Activated T-helper 1 cell treated with anti-CD3 and anti-CD28 coated beads, Interleukin-2, amount 50 U/mL, for 16 hours (primary cell): ENCODE measurements at places on chromosomes 2 and 18.

DNA sequence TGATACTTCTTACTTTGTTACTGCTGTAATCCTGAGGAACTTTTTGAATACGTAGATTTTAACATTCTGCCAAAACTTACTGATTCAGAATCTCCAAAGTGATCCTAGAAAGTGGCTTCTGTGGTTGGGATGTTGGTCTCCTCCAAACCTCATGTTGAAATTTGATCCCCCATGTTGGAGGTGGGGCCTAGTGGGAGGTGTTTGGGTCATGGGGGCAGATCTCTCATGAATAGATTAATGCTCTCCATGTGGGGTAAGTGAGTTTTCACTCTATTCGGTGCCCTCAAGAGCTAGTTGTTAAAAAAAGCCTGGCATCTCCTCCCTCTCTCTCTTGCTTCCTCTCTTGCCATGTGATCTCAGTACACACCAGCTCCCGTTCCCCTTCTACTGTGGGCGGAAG is 329.9 kb downstream of the HRH4 start:
- DNase-seq = no peak

- DNase-seq = no peak
Measured at GRCh38 chr2:213545964-213546475, 261.8 kb downstream of the SPAG16 start.

DNA sequence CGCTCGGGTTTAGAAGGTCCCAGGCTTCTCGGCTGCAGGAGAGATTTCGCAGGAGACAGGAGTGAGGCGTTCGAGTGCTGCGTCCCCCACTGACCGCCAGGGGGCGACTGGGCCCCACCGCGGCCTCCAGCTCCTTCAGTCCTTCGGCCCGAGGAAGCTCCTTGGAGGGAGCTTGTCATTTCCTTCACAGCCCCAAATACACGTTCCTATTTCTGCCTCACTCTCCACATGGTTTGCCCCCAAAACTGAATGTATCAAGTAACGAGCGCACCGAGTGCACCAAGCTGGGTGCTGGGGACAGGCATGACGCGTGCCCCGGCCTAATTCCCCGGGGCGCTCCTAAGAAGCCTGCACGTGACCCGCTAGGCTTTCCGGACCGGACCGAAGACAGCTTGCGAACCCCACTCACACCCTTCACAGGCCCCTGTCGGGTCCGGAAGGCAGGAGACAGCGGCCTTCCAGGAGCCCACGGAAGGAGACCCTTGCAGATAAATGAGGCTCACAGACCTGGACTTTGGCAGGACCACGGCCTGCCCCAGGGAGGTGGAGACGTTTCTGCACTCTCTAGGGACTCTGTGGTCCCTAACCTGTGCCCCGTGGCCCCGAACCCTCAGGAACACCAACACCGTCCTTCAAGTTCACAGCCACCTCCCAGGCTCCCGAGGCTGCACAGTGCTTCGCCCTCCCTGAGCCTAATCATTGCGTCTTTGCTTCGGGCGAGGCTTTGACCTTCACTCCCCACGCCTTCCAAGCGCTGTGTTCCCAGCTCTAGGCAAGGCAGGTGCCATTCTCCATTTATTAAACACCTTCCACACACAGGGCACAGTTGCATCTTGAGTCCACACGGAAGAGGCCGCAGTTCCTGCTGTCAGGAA is 13.0 kb upstream of the FAHD2A start:
- no peak for DNase-seq

DNA sequence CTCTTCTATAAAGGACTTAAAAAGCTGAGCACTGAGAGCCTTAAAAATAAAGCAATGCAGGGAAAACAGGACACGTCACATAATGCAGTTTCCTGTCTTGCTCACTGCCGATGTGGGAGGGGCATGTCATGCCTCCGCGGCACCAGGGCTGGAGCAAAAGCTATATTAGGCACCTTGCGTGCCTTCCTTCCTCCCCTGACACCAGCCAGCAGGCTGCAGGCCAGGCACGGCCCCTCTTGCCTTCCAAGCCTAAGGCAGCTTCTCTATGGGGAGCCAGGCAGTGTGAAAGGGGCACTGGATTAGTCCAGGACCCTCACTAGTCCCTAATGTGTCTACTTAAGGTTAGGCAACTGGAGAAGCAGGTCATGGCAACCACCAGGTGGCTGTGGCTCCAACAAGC is 26.3 kb downstream of the MRPL35 start:
- DNase-seq = no peak

- DNase-seq = no peak
Measured at GRCh38 chr2:223758131-223758840, 79.1 kb downstream of the AP1S3 start.

- no peak for DNase-seq
Measured at GRCh38 chr2:194126418-194126817, 1530.6 kb upstream of the SLC39A10 start.

- DNase-seq = no peak
Measured at GRCh38 chr2:29000956-29001355, 19.9 kb downstream of the TOGARAM2 start.

GRCh38 chr2:7572450-7572849 is 655.2 kb downstream of the RNF144A start:
- DNase-seq = no peak

GRCh38 chr18:13913205-13913604 is 2.1 kb downstream of the MC2R start:
- DNase-seq = no peak

DNA sequence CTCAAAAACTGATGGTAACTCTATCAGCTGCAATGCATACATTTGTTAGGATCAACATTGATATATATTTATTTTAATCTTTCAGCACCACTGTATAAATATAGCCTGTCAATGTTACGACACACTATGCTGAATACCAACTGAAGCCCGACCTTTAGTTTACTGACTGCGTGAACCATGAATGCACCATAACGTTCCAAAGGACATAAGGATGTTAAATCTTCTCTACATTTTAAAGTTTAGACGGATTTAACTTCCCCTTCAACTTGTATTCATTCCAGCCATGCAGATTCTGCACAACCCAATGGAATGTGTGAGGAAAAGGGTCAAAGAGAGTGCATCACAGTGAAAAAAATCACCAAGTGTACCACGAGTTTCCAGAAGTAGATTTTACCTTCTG is 489.5 kb downstream of the IRS1 start:
- no peak for DNase-seq

GRCh38 chr2:216399621-216400020 is 12.7 kb upstream of the SMARCAL1 start:
- no peak for DNase-seq

- DNase-seq = no peak
Measured at GRCh38 chr2:119144806-119145205, 13.7 kb downstream of the C1QL2 start.

DNA sequence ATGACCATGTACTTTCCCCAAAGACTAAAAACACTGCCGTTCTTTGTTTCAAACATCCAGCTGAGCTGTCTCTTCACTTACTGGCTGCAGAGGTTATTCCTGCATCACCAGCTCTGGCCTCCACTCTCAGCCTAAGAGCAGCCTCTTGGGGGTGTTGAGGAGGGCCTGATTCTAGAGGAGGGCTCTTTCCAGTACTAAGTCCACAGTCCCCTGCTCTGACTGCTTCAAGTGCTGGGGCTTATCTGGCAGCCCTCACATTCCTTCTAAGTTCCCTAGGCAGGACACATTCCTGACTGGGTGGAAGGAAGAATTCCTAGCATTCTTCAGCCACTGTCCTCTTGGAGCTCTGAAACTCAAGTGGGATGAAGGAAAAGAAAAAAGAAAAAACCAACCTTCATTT is 32.9 kb upstream of the EHBP1 start:
- no peak for DNase-seq

GRCh38 chr2:95385570-95385984 is 16.9 kb upstream of the FAHD2A start:
- DNase-seq = no peak

DNA sequence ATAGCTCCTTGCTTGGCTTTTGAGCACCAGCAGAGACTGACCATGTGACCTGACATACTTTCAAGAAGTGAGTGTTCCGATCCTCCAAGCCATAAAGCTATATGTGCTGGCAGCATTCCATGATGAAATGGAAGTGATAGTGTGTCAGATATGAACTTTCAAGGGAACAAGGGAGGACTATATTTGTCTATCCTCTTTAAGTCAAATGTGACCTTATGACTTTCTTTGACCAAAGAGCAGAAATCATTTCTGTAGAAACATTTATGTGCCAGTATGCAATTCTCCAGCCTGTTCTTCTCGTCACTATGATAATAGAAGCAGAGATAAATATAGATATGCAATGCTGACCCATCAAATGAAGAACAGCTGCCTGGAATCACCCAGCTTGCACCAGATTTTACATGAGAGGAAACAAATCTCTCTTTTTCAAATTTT is 14.4 kb downstream of the HYCC2 start:
- no peak for DNase-seq

- DNase-seq = no peak
Measured at GRCh38 chr2:201939453-201939941, 94.2 kb upstream of the FZD7 start.

- no peak for DNase-seq
Measured at GRCh38 chr18:79497638-79498081, 101.9 kb downstream of the NFATC1 start.

GRCh38 chr2:110157153-110157793 is 41.7 kb upstream of the MALL start:
- no peak for DNase-seq

GRCh38 chr2:231241755-231242507 is 43.5 kb downstream of the ARMC9 start:
- DNase-seq = no peak

DNA sequence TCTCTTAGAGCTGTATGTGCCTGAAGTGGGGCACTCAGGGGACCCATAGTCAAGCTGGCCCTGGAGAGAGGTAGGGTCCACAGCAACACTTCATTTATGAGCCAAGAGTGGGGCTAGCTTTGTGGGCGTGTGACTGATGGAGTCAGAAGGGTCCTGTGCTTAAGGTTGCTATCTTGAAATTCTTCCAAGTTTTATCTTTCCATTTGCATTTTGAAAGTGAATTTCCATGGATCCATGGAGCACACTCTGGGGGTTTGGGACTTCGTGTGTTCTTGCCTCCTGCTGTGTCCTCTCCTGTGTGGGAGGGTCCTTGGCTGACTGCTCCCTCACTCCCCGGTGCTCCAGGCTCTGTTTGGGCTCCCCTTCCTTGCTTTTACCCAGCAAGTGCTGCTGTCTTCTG is 50.8 kb downstream of the FHOD3 start:
- no peak for DNase-seq

DNA sequence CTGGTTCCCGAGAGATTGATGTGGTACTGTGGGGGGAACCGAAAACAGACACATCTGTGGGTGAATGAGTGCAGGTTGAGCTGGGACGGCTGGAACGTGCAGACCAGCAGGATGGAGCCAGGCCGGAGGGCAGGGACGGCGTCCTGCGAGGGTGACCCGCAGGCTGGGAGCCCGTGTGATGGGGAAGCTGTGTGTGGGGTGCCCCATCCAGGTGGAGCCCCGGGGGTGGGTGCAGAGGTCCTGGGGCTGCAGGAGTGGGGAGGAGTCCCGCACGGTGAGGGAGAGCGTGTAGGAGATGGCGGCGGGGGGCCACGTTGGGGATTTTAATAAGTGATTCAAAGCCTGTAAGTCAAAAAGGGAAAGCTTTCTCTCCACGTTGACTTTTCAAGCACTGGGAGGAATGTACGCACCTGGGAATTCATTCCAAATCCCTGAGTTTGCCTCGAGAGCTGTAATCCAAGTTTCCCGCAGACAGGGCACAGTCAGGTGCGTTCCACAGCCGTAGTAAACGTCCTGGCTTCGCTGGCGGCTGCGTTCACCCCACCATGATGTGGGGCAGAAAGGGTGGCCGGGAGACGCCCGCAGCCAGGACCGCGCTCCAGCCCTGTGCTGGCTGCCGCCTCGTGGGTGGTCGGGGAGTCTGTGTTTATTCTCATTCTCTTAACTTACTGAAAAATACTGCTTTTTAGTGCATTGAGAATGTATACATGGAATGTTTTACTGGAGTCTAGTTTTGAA is 54.0 kb downstream of the NFATC1 start:
- no peak for DNase-seq

DNA sequence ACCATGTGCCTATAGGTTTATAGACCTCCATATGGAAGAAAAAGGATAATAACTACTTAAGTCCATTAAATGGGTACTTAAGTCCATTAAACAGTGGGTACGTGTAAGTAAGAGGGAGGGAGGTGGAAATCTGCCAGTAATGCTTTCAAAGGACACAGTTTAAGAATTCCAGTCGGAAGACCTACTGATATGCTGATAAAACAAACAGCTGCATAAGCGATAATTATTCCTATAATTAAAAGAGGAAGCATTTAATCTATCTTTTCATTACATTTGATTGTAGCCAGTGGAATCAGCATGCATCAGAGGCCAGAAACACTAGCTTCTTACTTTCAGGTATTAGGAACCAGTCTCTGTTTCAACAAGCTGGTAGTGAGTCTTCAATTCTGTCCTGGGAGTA is 96.4 kb upstream of the DDX18 start:
- DNase-seq = no peak

DNA sequence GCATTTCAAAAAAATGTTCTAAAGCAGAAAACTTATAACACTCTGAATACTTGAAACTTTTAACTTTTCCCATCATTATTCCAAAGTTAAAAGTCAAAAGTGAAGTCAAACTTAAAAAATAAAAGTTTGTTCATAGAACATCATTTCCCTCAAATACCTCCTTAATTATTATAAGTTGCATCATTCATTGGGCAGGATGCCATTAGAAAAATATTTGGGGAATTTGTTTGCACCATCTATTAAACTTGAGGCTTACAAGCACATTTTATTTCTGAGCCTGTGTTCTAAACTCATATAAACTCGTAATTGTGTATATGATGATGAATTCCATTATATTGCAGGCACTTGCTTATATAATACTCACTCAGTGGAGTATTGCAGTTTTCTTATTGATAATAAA is 588.0 kb upstream of the NRXN1 start:
- no peak for DNase-seq

DNA sequence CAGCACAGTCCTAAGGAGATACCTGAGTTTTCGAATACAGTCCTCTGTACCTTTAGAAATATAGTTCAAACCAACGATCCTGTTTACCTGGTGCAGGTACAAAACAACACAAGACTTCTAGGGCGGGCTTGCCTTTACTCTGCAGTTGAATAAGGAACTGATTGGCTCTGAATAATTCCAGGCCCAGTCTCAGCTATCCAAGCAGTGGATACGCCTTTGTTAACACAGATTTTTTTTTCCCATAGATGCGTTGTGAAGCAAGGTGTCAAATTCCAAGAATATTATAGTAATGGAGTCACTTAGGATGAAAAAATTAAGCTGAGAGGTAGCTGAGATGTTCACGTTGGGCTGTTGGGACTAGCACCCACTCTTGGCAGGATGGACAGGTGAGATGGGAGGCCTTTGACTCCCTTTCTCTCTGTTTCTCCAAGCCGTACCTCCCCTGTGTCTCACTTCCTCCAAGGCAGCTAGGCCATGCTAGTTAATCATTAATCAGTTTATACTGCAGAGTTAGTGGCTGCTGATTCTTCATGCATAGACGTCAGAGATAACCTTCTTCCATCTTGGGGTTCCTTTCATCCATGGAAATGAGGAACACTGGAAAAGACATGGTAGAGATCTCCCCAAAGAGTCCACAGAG is 380.8 kb upstream of the ACVR2A start:
- DNase-seq = no peak

DNA sequence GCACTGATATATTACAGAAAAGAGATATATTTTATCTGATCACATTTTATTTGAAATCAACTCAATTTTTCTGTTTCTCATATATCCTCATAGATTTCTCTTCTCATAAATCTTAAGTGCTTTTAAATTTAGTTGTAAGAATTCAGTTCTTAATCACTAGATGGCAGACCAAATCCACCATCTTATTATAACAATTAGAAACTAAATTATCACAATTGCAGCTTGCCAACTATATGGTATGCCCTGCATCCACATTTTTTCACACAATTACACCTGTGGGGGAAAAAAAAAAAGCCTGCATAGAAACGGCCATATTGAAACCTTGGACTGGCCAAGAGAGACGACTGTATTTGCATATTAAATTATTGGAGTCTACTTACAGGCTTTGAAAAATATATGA is 64.4 kb downstream of the COL5A2 start:
- no peak for DNase-seq
